ENCODE measurements at places on chromosomes 1 and 21.
A peak's percentile ranks its signal among the peaks of the same experiment; 100 is the strongest.

GRCh38 chr1:184388971-184389370 is 2.1 kb downstream of the C1orf21 start:
- no peak for DNase-seq

DNA sequence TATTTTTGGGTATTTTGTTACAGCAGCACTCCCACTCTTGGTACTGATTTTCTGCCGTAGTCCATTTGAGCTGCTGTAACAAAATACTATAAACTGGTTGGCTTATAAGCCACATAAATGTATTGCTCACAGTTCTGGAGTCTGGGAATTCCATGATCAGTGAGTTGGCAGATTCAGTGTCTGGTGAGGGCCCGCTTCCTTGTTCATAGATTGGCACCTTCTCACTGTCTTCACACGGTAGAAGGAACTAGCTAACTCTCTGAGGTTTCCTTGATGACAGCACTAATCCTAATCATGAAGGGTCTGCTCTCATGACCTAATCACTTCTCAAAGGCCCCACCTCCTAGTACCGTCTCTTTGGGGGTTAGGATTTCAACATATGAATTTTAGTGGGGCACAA is 85.2 kb downstream of the HHAT start:
- no peak for DNase-seq

GRCh38 chr1:208326033-208326432 is 81.8 kb upstream of the PLXNA2 start:
- no peak for DNase-seq

DNA sequence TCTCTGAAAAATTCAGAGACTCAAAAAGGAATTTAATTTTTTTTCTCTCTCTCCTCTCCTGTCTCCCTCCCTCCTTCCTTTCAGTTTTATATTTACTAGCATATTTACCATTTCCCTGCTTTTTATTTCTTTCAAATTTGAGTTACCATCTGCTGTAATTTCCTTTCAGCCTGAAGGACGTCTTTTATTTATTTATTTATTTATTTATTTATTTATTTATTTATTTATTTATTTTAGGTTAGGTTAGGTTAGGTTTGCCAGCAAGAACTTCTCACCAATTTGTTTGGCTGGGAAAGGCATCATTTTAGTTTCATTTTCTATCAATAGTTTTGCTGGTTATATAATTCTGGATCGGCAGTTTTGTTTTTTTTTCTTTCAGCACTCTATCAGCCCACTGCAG is 231.7 kb upstream of the ZRANB2 start:
- DNase-seq = no peak

DNA sequence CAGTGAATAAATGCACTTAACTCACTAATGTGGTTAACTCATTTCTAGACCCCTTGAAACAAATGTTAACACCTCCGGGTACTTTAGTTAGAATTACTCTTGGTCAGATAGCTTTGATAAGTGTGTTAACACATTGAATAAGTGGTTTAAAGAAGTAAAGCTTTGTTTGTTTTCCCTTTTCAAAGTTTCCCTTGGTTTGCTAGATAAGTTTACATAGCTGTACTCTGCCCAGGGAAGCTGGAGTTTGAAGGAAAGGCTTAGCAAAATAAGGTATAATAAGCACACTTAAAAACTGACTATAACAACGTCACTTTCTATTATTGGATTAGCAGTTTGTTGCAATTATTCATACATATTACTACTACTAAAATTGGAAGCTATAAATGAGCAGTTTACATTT is 1233.9 kb upstream of the ADGRL2 start:
- no peak for DNase-seq

- DNase-seq = no peak
Observed at GRCh38 chr1:43919906-43920305, 13.7 kb upstream of the ARTN start.

GRCh38 chr1:2388004-2388913 is 3.1 kb downstream of the MORN1 start:
- DNase-seq = no peak

DNA sequence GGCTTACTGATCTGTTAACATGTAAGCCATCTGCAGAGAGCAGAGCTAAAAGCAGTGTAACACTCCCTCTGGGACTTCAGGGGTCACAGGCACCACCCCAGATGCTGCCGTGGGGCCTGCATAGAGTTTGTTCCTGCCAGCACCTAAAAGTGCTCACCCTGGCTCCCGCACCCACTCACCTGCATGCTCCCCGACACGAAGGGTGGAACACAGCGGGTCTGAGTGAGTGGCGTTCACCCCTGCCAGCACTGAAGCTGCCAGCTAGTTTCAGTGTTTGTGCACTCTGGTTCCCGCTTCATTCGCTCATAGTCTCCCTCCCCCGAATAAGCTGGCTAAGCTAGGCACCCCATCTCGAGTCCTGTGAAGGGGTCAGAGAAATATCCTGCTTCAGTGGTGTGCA is 1681.0 kb downstream of the NCAM2 start:
- DNase-seq = no peak

DNA sequence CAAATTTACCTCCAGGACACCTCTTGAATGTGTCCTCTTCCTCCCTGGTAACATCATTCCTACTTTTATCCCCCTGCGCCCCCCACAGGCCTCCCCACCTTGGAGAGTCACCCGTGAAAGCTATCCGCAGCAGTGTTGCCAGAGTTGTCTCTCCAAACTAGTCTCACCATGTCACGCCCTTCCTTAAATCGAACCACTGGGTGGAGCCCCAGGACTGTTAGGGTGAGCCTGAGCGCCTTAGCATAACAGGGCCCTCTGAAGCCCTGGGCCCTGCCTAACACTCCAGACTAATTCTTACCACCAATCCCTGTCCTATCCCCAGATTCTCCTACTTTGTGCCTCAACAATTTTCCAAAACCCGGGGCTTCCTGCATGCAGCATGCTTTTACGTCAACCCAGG is 35.0 kb downstream of the HSD3B2 start:
- DNase-seq = no peak

GRCh38 chr1:16151196-16151994 is 4.5 kb downstream of the EPHA2 start:
- DNase-seq = no peak

GRCh38 chr21:37618081-37618480 is 251.5 kb downstream of the DYRK1A start:
- no peak for DNase-seq

DNA sequence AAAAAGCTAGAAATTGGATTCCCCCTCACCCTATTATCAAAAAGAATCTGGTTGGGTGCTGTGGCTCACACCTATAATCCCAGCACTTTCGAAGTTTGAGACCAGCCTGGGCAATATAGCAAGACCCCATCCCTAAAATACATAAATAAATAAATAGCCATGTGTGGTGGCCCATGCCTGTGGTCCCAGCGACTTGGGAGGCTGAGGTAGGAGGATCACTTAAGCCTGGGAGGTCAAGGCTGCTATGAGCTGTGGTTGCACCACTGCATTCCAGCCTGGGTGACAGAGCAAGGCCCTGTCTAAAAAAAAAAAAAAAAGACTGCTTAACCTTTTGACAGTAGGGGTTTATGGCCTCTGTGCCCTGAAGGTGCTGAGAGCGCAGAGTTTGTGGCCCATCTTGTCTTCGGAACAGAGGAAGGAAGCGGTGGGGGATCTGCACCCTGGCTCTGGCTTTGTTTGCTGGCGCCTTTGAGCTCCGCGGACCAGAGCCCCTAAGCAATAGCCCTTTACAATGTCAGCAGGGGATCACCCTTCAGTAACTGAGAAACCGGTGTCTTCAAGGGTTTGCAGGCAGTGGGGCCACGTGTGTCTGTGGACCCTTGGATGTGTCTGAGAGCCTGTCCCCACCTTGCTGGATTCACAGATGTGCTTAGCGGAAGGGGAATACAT is 22.1 kb downstream of the SLC2A7 start:
- DNase-seq = no peak

- no peak for DNase-seq
Observed at GRCh38 chr1:235483090-235483489, 21.2 kb downstream of the B3GALNT2 start.

- no peak for DNase-seq
Observed at GRCh38 chr1:154499446-154499845, 2.6 kb upstream of the TDRD10 start.

DNA sequence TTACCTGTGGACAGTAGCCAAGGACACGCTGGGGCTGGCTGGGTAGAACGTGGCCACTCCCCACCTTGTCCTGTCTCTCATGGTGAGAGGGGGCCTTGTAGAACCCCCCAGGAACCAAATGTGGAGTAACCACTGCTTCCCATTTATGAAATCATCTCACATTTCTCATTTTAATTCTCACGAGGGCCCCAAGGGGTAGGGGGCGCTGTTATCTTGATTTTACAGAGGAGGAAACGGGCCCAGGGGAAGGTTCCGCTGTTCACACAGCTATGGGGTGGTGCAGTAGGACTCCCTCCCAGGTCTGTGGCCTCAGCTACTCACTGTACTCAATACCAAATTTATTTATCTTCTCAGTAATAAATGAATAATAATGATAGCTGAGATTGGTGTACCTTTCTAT is 5.5 kb downstream of the SMPDL3B start:
- peak; percentile 31 for DNase-seq

GRCh38 chr1:218080863-218081262 is 204.2 kb upstream of the RRP15 start:
- DNase-seq = no peak

- no peak for DNase-seq
Observed at GRCh38 chr1:14983277-14983676, 170.3 kb upstream of the TMEM51 start.

GRCh38 chr1:19798486-19799229 is 1.1 kb downstream of the TMCO4 start:
- no peak for DNase-seq

DNA sequence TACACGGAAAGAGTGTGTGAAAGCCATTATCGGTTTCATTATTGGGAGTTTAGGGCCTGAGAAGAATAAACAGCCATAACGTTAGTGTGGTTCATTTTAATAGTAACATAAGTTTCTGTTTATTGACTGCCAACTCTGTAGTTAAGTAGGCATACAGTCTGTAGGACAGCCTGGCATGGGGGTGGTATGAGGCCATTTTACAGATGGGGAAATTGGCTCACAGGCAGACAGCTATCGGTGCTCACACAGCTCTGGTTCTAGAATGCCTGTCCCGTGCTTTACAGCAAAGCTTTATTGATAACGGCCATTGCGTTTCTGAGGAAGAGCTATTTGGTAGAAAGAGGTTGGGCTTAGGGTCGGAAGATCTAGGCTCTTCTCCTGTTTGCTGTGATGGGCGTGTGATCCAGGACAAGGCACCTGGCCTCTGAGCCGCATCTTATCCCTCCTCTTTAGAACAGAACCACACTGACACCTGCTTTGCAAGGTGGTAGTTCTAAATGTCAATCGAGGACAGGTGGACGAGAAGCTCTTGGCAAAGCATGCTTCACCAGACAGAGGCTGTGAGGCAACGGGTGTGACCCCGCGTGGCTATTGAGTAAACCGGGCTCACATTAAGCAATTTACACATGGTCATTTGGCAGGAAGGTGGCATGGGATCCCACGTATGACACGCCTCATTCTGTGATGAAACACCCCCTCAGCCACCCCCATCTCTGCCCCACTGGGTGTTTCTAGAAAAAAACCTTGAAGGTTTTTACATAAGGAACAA is 14.9 kb downstream of the ETS2 start:
- DNase-seq = no peak

All from stimulated activated CD8-positive, alpha-beta memory T cell treated with anti-CD3 and anti-CD28 coated beads, Interleukin-2, amount 100 ng/mL, for 48 hours (primary cell).